Lower leg skin (tissue), 4 donors: ENCODE measurements at places on chromosomes 11 and 22. TPM values are rescaled to one million over a fixed set of nuclear protein-coding genes. Genes with fewer than 3 reads are reported as not detected.

The RIMBP3B gene
- 0.06 TPM for total RNA-seq

The CHADL gene
- 16.3 TPM for total RNA-seq

The PNPLA5 gene
- 1.7 TPM for total RNA-seq

The PHLDB1 gene
- total RNA-seq: 77.4 TPM

The DRD4 gene
- total RNA-seq: not detected

The UPK3A gene
- not detected for total RNA-seq
